ENCODE measurements at places on chromosomes 6 and 20. TPM values are rescaled to one million over a fixed set of nuclear protein-coding genes. Genes with fewer than 3 reads are reported as not detected.
A peak's percentile ranks its signal among the peaks of the same experiment; 100 is the strongest.

GRCh38 chr6:44806656-44807055, 419.1 kb downstream of the CDC5L start:
- DNase-seq, result no peak

GRCh38 chr20:50111120-50111828, 1.7 kb downstream of the UBE2V1 start:
- DNase-seq, result peak; percentile 34

- DNase-seq, result no peak
Observed at GRCh38 chr6:123055256-123055655, 59.2 kb downstream of the CLVS2 start.

GRCh38 chr6:80728830-80729229, 622.4 kb downstream of the BCKDHB start:
- no peak for DNase-seq

- no peak for DNase-seq
Observed at GRCh38 chr6:152316024-152316423, 321.1 kb downstream of the SYNE1 start.

GRCh38 chr20:25065072-25065624, 7.2 kb upstream of the ACSS1 start:
- no peak for DNase-seq

DNA sequence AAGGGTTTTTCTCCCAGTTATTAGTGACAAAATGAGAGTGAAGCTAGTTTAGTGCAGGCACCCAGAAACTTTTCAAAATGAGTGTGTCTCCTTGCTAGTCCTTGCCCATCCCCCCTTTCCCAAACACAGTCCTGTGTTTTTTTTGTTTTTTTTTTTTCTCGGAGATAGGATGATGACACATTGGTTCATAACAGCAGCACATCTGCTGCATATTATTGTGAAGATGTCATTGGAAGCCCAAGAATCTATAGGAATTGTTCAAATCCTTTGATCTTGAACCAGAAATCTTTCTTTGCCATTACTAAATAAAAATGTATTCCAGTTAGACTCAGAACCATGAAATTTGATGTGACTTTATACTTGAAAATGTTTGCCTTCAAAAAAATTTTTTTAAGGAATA, 162.4 kb downstream of the FRK start:
- DNase-seq, result no peak

The TRDN gene
- not detected for total RNA-seq

The RAD21L1 gene
- total RNA-seq, result not detected
